NCI-H1930 (cell line): ENCODE measurements at places on chromosomes 7 and 10.

GRCh38 chr7:98591926-98592325 is 25.2 kb upstream of the NPTX2 start:
- no peak for DNase-seq

DNA sequence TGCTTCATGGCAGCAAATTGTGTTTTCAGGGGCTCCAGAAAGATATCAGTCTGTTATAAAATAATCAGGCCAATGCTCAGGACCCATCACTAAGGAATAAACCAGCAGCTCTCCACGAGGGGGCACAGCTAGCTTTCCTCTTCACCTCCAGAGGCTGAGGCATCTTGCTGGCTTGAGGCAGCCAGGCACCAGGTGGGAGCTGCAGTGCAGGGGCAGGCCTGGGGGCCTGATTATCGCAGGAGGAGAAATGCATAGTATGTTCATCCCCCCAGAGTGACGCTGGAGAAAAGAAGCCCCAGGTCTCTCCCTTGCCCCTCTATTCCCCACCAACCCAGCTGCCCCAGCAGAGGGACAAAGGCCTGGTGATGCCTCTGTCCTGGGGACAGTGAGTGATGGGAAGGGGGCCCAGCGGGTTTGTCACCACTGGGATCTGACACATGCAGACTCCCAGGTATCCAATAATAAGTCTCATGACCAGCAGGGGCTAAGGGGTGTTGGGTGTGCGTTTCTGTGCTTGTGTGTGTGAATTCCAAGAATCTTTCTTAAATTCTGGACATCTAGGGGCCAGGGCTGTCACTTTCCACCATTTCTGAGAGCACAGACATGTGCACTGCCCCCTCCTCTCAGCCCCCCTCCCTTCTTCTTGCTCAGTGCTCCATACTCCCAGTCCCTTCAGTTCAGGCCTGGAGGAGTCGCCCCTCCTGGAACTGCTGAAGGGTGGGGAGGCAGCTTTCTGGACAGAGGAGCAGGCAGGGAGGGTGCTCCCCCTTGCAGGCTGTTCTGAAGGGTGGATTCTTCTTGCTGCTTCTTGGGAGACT is 128.1 kb upstream of the FAM20C start:
- peak; percentile 36 for DNase-seq

GRCh38 chr10:77835669-77836086 is 90.9 kb downstream of the DLG5 start:
- no peak for DNase-seq

DNA sequence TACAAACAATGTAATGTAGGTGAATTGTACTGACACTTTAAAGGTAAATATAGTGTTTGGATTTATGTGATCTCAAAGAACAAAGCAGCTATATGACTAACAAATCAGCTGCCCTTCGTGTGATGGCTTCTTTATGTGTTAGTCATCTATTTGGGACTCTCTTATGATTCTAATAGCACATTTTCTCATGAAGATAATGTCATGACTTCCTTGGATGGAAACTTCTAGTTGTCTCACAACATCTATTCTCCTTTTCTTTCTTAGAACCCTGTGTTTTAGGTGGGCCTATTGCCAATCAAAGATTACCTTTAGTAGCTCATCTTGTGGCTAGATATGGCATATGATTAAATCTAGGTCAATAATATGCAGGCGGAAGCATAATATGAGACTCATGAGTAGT is 45.0 kb downstream of the TMEM106B start:
- no peak for DNase-seq

DNA sequence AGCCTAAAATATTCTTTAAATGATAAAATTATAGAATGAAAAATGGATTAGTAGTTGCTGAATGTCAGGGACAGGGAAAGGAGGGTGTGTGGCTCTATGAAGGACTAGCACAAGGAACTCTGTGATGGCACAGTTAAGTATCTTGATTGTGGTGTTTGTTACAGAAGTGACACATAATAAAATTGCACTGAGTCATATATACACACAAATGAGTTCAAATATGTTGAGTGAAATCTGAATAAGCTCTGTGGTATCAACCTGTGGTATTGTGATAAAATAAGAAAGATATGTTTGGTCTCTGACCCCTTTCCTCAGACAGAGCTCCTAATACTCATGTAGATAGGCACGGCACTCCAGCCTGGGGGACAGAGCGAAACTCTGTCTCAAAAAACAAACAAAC is 181.5 kb upstream of the TRIM24 start:
- no peak for DNase-seq

DNA sequence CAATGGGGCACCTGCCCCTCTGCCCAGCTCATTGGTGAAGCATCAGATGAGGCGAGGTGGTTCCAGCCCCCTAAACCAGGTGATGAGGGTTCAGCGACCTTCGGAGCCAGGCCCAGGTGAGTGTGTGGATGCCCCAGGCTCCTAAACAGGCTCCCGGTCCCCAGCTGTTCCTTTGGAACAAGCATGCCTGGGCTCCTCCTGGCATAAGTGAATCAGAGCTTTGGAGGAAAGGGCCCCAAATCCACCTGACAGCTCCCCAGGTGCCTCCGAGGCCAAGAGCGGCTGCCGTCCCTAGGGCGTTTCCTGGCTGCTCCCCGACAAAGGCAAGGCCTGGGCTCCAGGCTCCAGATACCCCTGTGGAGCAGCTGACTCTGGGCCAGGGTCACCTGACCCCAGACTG is 61.3 kb downstream of the YKT6 start:
- no peak for DNase-seq

- DNase-seq: no peak
These were observed 249.4 kb downstream of the RAB11FIP2 start for GRCh38 chr10:117797296-117797695.

DNA sequence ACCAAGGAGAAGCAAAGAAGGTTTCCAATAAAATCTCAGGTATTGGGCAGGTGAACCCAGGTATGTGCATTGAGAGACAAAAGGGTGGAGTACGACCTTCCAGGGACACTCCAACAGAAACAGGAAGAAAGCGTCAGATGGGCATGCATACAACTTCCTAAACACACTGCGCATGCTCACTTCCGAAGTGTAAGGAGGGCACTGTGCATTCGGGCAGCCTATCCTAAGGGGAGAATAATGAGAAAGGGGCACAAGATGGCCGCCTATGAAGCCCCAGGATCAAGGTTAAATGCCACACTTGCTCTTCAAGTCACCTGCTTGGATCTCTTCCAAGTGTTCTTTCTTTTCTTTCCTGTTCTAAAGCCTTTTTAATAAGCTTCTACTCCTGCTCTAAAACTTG is 39.4 kb upstream of the PRSS1 start:
- DNase-seq: no peak

GRCh38 chr10:133453516-133454203 is at the start of gene SCART1:
Gene SCART1 (plus strand): TSS chr10:133453945. CDS start chr10:133453998, 53 bp downstream.
- DNase-seq: no peak

- no peak for DNase-seq
These were observed 750.6 kb upstream of the PCDH15 start for GRCh38 chr10:55551603-55552002.

DNA sequence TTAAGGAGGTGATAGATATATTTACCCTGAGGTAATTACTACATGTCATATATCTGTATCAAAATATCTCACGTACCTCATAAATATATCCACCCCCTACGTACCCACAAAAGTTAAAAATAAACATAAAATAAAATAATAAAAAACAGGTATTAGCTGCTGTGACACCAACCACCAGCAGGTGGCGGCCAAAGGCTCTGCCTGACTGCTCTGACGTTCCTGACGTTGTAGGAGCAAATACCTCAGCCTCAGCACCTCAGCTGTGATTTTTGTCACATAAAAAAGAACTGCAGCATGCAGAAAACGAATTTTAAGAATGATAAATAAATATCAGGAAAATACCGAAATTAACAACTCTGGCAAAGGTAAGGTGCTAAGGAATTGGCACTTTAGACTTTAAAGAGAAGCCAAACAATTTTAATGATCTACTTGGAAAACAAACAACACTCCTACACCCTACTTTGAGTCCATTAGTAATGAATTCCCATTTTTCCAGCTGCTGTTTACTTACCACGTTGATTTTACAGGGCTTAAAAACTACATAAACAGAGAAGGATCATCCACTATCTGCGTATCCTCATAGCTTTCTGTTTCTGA is 125.4 kb upstream of the TARP start:
- peak; percentile 9 for DNase-seq

GRCh38 chr10:58570979-58571378 is 58.3 kb downstream of the BICC1 start:
- DNase-seq: no peak

GRCh38 chr7:24831240-24831639 is 74.0 kb upstream of the GSDME start:
- DNase-seq: no peak

DNA sequence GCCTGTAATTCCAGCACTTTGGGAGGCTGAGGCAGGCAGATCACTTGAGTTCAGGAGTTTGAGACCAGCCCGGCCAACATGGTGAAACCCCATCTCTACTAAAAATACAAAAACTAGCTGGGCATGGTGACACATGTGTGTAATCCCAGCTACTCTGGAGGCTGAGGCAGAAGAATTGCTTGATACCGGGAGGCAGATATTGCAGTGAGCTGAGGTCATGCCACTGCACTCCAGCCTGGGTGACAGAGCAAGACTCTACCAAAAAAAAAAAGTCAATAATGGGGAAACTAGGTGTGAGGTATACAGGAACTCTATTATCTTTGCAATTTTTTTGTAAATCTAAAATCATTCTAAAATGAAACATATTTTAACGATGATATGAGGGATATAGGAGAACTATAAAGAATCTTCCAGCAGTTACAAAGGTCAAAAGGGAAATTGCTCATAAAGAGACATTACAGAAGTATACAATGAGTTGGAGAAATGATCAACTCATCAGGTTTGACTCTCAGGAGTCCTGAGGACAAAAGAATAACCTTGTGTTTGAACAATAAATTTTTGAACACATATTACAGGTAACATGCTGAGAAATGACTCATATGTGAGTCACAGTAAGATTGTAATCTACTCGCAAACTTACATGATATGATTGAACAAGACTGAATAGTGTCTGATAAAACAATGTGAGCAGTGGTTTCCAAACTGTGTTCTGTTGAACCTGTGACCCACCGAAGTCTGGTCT is 272.6 kb downstream of the FGFR2 start:
- DNase-seq: no peak

- no peak for DNase-seq
These were observed 136.0 kb downstream of the ACTR3B start for GRCh38 chr7:152895527-152895926.

GRCh38 chr7:92366730-92367129 is 80.6 kb upstream of the GATAD1 start:
- DNase-seq: no peak
